Tongue (tissue), 3 donors: ENCODE measurements at places on chromosomes 12 and 14. TPM values are rescaled to one million over a fixed set of nuclear protein-coding genes. Genes with fewer than 3 reads are reported as not detected.

- DNase-seq: peak; percentile 52
Measured at GRCh38 chr12:122687086-122687485, 16.1 kb downstream of the HCAR2 start.

DNA sequence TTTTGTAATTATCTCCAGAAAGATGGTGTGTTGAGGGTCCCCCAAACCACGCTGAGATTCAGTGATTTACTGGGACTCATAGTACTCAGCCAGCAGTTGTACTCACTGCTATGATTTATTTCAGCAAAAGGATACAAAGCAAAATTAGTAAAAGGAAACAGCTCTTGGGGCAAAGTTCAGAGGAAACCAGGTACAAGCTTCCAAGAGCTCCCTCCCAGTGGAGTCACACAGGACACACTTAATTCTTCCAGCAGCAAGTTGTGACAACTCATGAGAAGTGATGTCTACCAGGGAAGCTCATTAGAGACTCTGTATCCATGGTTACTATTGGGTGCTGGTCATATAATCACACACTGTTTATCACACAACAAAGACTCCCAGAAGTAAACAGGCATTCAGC lies 38.7 kb downstream of the TTC8 start:
- DNase-seq: no peak

GRCh38 chr12:116924558-116925453 lies 14.1 kb downstream of the FBXW8 start:
- no peak for DNase-seq

FAM222A gene
- 3.1 TPM for total RNA-seq

DNA sequence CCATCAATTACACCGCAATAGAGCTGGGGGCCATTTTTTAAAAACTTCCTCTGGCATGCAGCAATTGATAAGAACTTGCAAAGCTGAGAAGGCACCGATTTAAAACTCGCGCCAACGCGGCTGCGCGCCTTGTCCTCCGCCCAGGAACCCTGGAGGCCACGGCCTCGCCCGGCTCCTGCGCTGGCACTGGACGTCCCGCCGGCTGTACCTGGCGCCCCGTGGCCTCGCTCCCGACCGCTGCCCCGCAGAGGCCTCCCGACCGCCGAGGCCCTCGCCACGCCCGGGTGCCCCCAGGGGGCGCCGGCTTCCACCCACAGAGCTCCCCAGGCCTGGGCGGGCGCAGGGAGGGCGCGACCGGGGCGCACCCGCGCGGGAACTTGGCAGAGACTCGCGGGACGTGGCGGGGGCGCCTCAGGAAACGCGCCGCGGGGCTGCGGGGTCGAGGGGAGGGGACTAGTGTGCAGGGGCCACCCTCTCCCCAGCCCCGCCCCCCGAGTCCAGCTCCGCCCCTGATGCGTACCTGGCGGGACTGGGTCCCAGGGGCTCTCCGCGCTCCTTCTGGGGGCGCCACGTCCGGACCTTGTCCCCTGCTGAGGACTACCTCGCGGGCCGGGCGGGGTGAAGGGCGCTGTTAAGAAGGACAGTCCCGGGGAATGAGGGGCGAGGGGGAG lies 65.7 kb downstream of the TNFAIP2 start:
- DNase-seq: peak; percentile 31

DNA sequence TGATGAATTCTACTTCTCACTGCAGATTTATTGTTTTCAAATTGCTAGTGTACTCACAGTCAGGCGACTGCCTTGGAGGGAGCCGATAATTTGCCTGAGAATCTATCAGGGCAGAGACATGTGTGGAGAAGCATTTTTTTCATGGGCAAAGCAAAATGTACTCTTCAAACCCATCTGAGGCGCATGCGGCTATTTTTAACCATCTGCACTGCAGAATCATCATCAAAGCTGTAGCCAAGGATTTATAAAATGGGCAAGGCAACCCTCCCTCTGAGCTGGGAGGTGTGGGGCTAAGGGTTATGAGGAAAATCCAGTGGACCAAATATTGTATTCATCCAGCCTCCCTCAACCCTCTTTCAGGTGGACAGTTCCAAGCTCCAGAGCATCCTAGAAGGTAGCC lies 37.7 kb downstream of the BEST3 start:
- DNase-seq: no peak

OTUB2 gene
- total RNA-seq: 0.41 TPM

CHGA gene
- total RNA-seq: 0.72 TPM

GRCh38 chr12:4137441-4137840 lies 136.1 kb upstream of the CCND2 start:
- no peak for DNase-seq

DNA sequence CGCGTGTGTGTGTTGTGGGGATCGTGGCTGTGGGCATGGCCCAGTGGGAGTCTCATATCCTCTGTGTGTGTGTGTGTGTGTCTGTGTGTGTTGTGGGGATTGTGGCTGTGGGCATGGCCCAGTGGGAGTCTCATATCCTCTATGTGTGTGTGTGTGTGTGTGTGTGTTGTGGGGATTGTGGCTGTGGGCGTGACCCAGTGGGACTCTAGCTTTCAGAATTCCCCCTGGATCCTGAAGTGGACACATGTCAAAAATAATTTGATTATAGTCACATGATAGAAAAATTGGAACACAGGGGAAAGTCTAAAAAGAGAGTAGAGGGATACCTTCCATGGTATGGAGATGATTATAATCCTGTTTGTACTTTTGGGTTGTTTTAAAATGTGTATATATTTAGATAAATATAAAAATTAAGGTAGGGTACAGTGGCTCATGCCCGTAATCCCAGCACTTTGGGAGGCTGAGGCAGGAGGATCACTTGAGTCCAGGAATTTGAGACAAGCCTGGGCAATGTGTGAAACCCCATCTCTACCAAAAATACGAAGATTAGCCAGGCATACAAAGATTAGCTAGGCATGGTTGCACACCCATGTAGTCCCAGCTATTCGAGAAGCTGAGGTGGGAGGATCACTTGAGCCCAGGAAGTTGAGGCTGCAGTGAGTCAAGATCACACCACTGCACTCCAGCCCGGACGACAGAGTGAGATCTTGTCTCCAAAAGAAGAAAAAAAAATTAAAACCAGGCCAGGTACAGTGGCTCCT lies 11.0 kb downstream of the PAPLN start:
- no peak for DNase-seq

GPR137C gene
- total RNA-seq: 5.0 TPM
